ENCODE measurements at places on chromosomes 12 and 14.

- no peak for DNase-seq
These were observed 716.0 kb downstream of the LRFN5 start for GRCh38 chr14:42322531-42323284.

GRCh38 chr12:16323638-16324037 is 23.8 kb upstream of the MGST1 start:
- DNase-seq: no peak

GRCh38 chr12:119788786-119789185 is 88.3 kb downstream of the CIT start:
- DNase-seq: no peak

- no peak for DNase-seq
These were observed 55.4 kb upstream of the GARIN2 start for GRCh38 chr14:67133595-67134441.

DNA sequence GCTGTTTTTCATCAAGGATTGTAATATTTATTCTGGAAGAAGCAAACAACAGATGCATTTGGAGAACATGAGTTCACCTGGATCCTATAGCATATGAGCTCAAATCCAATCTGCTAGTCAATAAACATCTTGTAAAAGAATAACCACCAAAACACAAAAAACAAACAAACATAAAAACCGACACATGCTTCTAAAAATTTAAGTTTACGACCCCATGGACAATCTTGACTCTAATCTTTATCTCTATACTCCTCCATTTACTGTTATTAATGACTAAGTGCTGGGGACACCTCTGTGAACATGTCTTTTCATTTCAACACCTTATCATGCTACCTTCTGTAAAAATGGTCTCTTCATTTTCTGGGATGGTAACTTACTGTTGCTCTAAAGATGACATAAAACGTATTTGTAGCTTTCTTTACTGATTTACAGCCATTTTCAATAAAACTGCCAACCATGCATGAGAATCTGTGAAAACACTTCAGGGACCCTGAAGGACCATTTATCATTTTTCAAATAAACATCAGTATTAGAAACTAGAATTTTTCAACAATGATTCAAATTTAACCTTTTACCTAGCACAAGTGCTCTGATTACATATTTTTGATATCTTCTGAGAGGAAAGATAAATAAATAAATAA is 123.8 kb upstream of the SOX5 start:
- no peak for DNase-seq

DNA sequence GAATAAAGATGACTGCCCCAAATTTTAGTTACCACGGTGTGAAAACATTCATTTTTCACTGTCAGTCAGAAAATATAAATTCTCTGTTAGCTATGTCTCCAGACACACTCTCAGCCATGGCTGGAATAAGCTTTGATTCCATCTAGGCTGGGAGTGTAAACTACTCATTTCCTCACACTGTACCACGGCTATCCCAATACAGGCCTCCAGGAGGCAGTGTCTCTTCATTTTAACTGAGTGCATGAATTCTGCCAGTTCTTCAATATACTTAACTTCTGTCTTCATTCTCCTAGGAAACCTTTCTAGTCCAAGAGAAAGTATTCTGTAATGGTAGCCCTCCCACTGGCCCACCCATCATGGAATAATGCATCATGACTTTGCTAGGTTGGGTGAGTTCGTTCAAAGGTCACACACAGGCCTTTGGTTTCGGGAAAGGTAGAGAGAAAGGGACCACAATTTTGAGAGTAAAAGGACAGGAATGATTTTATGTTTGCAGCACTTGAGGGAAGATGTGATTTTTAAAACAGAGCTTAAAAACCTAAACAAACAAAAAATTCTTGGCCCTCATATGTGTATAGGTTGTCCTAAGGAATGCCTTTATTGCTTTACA is 381.1 kb downstream of the SEC23A start:
- DNase-seq: peak; percentile 20

DNA sequence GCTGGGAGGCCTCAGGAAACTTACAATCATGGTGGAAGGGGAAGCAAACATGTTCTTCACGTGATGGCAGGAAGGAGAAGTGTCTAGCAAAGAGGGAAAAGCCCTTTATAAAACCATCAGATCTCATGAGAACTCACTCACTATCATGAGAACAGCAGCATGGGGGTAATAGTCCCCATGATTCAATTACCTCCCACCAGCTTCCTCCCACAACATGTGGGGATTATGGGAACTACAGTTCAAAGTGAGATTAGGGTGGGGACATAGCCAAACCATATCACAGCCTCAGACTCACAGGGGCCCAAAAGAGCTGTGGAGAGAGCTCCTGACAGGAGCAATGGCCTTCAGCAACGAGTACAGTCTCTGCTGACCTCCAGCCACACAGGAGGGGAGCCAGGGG is 151.4 kb downstream of the GXYLT1 start:
- no peak for DNase-seq
